ENCODE measurements at places on chromosomes 12 and 14.

GRCh38 chr12:22333186-22333712, 1.3 kb downstream of the ST8SIA1 start:
- DNase-seq: no peak

- no peak for DNase-seq
Measured at GRCh38 chr12:20696181-20696905, 1.2 kb downstream of the SLCO1C1 start.

DNA sequence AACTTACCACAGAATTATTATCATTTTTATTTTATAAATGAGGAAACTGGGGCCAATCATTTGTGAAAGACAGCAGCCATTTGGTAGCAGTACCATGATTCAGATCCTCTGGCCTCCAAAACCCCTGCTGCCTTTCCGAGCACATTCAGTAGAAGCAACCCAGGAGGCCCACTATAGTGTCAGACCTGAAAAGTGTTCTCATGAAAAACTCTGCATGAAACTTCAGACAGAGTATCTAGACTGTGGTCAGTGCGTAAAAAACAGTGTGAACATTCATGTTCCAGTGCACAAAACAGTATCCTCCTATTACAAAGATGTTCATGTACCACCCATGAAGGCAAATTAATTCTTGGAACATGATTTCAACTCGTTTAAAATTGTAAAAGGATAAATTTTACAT, 112.0 kb downstream of the EPS8 start:
- no peak for DNase-seq

DNA sequence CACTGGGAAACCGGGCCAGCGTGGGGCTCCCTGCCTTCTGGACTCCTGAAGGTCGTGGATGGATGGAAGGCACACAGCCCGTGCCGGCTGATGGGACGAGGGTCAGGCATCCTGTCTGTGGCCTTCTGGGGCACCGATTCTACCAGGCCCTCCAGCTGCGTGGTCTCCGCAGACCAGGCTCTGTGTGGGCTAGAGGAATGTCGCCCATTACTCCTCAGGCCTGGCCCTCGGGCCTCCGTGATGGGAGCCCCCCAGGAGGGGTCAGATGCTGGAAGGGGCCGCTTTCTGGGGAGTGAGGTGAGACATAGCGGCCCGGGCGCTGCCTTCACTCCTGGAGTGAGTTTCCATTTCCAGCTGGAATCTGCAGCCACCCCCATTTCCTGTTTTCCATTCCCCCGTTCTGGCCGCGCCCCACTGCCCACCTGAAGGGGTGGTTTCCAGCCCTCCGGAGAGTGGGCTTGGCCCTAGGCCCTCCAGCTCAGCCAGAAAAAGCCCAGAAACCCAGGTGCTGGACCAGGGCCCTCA, 26.9 kb downstream of the HIP1R start:
- DNase-seq: no peak

DNA sequence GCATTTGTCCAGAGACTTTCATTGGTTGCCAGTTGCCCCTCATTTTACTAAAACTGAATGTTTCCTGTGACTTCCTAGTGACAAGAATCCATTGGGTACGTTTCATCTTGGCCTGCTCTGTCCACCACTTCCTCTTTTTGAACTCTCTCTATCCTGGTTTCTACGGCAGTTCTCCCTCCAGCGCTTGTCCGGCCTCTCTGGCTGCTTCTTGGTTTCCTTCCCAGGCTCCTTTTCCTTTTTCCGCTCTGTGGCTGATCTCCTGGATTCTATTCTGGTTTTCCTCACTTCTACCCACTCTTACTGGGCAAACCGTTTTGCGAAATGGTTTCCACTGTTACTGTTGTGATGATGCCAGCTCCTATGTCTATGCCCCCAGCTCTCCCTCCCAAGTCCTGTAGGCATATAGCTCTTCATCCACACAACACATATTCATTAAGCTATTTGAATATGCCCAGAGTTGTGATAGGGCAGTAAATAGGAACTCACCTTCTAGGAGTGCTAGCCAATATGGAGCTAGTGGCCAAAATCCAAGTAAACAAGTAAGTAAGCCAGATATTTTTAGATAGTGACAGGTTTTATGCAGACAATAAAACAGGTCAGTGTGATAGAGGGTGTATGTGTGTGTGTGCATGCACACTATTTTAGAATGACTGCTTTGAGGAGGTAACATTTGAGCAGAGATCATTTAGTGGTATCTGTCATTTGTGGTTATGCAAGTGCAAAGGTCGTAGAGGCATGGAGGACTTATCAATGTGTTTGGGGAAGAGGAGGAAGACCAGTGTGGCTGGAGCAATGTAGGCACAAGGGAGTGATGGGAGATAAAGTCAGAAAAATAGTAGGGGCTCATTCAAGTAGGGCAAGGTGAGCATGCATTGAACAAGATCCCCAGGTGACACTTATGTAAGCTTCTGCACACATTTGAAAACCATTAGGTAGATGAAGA, 27.9 kb upstream of the CTDSP2 start:
- no peak for DNase-seq

- no peak for DNase-seq
Measured at GRCh38 chr14:103317251-103317650, 16.8 kb upstream of the EIF5 start.

- DNase-seq: no peak
Measured at GRCh38 chr14:94313991-94314655, 9.0 kb downstream of the SERPINA6 start.

- peak; percentile 71 for DNase-seq
Measured at GRCh38 chr12:56687223-56688128, 608 bp downstream of the PTGES3 start.

DNA sequence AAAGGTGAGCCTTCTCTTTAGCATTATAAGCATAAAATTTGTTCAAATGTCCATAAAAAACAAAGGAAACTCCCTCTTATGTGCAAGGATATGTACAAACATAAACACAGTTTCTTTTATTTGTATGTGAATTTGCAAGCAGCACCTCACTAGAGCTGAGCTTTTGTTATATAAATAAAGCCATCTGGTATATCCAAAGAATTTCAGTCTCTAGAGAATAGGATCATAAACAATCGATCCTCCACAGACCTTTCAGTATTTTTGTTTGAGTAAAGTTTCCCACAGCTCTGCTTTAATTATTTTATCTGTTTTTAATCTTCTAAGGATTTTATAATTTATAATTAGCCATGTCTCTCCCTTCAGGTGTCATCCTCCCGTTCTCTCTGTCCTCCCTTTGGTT, 89.2 kb downstream of the OTOGL start:
- no peak for DNase-seq

GRCh38 chr12:56958422-56958821, 1.0 kb upstream of the RDH16 start:
- DNase-seq: no peak

GRCh38 chr12:131218923-131219669, 265.4 kb downstream of the ADGRD1 start:
- no peak for DNase-seq

Data from eye (tissue), 1 donor.